ENCODE measurements at places on chromosomes 16 and 17.

GRCh38 chr16:87435372-87436224 is 43.5 kb downstream of the MAP1LC3B start:
- no peak for DNase-seq

- DNase-seq = no peak
These were observed 107.3 kb downstream of the MSI2 start for GRCh38 chr17:57363580-57363979.

DNA sequence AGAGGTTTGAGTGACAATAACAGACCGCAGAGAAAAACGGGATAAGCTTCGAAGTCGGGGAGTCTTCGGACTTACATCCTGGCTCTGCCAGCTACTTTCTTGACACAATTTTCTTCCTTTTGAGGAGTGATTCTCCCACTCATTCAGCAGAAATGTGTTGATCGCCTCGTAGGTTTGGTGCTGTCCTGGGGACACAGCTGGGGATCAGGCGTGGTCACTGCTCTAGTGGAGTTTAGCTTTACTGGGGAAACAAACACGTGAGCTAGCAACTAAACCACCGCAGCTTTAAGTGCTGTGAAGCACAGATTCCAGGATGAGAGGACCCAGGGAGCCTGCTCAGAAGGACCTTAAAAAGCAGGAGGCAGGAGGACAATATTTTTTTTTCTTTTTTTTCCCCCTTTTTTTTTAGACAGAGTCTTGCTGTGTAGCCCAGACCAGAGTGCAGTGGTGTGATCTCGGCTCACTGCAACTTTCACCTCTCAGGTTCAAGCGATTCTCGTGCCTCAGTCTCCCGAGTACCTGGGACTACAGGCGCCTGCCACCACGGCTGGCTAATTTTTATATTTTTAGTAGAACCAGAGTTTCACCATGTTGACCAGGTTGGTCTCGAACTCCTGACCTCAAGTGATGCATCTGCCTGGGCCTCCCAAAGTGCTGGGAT is 858 bp downstream of the NUBP1 start:
- DNase-seq = no peak

DNA sequence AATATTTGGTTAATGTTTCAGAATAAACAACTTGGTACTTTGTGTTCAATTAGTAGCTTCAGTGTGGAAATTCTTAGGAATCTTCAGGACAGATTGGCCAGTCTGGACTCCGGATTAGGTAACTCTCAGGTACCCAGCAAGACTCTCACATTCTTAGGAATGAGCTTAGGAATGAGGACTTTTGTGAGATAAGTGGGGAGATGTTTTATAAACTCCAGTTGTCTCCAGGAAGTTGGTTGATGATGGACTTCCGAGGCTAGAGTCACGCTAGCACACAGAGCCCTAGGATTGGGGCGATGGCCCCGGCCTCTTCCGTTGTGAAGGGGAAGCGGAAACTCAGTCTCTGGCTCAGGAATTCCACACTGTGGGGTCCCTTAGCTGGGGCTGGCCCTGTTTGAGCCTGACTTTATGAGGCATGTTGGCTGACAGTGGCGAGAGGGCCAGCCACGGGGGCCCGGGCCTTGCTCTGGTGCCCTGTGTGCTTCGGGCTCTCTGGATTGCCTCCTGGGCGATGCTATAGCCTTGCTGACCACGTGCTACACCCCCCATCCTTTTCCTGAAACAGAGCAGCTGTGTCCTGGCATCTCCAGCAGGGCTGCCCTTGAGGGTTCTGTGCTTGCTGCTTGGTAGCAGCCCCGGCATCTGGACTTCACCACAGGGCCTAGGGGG is 32.4 kb downstream of the RAB11FIP3 start:
- DNase-seq = peak; percentile 25

GRCh38 chr17:8451933-8452614 is 16.4 kb downstream of the NDEL1 start:
- no peak for DNase-seq

- no peak for DNase-seq
These were observed 18.9 kb upstream of the HYDIN start for GRCh38 chr16:71249399-71249798.

GRCh38 chr17:1933875-1934715 is 91.0 kb downstream of the RTN4RL1 start:
- no peak for DNase-seq

DNA sequence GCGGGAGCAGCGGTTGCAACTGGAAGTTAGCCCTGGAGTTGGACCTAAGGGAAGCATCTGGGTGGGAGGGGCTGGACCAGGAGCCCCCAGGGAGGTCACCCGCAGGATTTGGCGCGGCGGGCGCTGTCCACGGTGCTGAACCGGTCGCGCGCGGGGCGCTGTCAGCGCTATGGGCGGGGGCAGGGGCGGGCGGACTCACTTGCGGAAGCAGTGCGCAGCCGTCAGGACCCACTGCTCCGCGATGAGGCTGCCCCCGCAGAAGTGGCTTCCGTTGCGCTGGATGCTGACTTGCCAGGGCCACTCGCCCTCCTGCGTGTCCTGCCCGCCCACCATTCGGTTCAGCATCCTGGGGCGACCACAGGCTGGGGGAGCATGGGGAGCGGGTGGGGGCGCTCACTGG is 4.5 kb downstream of the PRSS27 start:
- peak; percentile 59 for DNase-seq

DNA sequence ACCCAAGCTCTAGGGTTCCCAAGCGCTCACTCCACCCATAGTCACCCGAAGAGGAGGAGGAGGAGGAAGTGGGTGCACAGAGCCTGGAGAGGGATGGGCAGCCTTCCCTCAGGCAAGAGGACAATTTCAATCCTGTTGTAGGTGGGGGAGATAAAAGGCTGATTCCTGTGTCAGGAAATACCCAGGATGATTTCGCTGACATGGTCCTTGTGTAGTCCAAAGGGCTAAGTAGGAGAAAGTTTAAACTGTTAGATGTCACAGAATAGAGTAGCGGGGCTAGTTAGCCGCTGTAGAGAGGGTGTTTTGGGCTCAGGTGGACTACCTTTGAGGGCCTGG is 1.3 kb upstream of the EXOC7 start:
- no peak for DNase-seq

GRCh38 chr17:48125829-48126531 is 18.4 kb downstream of the SNX11 start:
- DNase-seq = no peak

GRCh38 chr17:55635253-55635914 is 87.3 kb downstream of the TMEM100 start:
- no peak for DNase-seq

DNA sequence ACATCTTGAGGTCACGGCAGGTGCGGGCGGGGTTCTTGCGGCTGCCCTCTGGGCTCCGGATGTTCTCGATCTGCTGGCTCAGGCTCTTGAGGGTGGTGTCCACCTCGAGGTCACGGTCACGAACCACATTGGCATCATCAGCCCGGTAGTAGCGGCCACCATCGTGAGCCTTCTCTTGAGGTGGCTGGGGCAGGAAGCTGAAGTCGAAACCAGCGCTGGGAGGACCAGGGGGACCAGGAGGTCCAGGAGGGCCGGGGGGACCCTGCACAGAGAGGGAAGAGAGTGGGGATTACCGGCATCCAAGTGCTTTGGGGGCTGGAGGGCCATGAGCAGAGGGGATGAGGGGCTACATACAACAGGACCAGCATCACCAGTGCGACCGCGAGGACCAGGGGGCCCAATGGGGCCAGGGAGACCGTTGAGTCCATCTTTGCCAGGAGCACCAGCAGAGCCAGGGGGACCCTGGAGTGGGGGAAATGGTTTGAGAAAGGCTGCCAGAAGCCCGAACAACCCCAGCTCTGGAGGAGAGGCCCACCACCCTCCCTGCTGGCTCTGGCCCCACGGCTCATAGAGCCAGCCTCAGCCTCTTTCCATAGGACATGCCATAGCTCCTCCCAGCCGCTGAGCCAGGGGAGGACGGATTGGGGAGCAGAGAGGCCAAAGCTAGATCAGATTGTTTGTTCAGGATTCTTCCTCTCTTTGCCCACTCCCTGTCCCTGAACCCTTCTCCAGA is 14.6 kb downstream of the COL1A1 start:
- DNase-seq = no peak

DNA sequence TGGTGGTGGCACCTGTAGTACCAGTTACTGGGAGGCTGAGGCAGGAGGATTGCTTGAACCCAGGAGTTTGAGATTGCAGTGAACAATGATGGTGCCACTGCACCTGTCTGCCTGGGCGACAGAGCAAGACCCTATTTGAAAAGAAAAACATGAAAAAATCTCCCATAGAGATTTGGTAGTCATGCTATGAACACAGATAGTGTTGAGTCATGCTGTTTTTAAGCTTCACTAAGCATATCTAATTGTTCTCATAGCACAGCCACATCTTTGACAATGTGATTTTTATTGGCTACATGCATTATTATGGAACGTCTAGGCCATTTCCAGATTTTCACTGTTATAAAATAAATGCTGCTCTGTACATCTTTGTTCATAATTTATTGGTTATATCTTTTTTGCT is 6.0 kb downstream of the IL34 start:
- DNase-seq = no peak

DNA sequence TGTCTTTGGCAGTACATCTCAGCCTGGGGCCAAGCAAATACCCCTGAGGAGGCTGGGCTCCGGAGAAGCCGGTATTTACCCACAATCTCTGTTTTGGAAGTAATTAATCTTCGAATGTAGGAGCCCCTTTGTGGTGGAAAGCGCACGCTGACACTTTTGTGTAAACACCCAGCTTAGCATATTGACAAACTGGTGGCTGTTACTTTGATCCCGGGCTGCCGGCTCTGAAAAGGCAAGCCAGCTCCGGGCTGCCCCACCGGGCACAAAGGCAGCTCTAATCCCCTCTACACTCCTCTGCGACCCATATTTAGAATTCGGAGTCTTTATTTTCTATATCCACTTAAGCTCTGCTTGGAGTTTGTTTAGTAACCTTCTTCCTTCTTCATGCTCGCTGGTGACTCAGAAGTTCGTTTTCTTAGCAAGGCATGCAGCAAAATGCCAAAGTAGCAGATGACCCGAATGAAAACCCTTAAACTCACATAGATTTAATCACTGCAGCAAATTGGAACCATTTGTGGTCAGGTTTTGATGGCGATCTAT is 144.0 kb upstream of the IRX3 start:
- DNase-seq = peak; percentile 37

Data from trophoblast cell (in vitro differentiated cells and primary cell).